ENCODE measurements at places on chromosomes 13 and 19.

GRCh38 chr19:16327169-16327475, 2.5 kb downstream of the KLF2 start:
- no peak for DNase-seq

GRCh38 chr13:36818804-36819738, at the start of gene RFXAP:
Gene RFXAP (plus strand): TSS chr13:36819222. CDS start chr13:36819358, 136 bp downstream.
- DNase-seq, result peak; percentile 81

GRCh38 chr19:21585281-21585890, 80.0 kb downstream of the ZNF429 start:
- DNase-seq, result no peak

DNA sequence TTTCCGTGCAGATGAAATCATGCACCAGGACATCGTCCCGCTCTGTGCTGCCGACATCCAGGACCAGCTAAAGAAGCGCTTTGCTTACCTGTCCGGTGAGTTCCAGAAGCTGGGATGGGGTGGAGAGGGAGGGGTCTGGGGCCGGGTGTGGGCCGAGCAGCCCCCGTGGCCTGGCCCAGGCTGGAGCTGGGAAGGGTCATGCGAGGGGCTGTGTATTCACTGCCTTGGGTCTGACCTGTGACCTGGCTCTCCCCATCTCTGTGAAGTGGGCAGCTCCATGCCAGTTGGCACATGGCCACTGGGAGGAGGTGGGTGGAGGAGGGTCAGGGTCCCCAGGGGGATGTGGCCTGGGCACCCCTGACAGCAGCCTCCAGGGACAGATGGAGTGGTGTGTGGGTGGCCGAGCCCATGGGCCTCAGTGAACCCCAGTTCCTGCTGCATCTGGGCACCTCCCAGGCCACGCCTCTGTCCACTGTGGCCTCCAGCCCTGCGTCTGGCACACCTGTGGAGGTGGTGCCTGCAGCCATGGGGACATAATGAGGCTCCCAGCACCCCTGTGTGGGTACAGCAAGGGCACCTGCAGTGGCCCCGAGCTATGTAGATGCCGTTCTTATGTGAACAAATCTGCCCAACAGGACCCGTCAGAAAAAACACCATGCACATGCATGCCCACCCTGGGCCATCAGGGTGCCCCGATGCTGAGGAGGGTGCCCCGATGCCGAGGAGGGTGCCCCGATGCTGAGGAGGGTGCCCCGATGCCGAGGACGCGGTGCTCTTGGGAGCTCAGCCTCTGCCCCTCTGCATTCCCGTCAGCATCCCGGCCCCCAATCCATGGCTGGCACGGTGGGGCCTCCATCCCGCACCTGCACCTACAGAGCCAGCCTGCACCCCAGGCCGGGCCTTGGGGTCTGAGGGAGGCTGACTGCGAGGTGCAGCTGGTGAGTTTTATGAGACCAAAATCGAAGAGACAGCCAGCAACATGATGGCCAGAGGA, 46.0 kb downstream of the MCF2L start:
- DNase-seq, result no peak
